Activated naive CD8-positive, alpha-beta T cell treated with anti-CD3 and anti-CD28 coated beads for 36 hours (primary cell): ENCODE measurements at places on chromosomes 11 and 22. TPM values are rescaled to one million over a fixed set of nuclear protein-coding genes. Genes with fewer than 3 reads are reported as not detected.

Gene UPK3A
- not detected for total RNA-seq

GRCh38 chr11:6319001-6319703, 1.1 kb downstream of the CAVIN3 start:
- no peak for DNase-seq

- DNase-seq, result no peak
Observed at GRCh38 chr11:77073328-77074001, 6.7 kb downstream of the CAPN5 start.

Gene KCNK7
- total RNA-seq, result 0.37 TPM

DNA sequence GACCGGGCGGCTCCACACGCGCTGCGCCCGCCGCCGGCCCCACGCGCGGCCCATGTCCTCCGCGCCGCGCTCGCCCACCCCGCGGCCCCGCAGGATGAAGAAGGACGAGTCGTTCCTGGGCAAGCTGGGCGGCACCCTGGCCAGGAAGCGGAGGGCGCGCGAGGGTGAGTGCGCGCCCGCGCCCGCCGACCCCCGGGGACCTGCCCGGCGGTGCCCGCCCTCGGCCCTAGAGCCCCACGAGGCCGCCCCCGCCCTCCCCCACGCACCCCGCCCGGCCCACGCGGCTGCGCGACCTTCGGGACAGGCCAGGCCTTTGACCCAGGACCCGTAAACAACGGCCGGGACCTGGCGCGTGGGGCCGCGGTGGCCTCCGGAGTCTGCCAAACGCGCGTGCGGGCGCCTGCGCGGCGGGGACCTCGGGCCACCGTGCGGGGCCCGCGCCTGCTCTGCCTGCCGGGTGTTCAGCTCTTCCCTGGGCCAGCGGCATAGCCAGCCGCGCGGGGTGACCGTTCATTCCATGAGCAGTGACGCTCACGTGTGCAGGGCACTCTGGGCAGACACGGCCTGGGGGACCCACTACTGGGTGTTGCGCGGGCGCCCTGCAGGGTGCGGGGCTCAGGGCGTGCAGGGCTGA, at the start of gene PARVB:
Gene PARVB (plus strand): TSS at position 15 of the 634 bp plus-strand sequence. CDS start 38 bp downstream, at position 53.
- DNase-seq, result peak; percentile 49

Gene RAG1
- total RNA-seq, result 0.43 TPM

GRCh38 chr11:3738241-3738640, 59.1 kb downstream of the NUP98 start:
- DNase-seq, result no peak

Gene ZNF214
- not detected for total RNA-seq
